Lung (tissue), 17 donors: ENCODE measurements at places on chromosomes 16 and 17.

- no peak for DNase-seq
Observed at GRCh38 chr16:65959983-65960382, 406.5 kb upstream of the CDH5 start.

- DNase-seq: peak; percentile 74
Observed at GRCh38 chr17:39674702-39675389, 6.6 kb downstream of the PNMT start.

DNA sequence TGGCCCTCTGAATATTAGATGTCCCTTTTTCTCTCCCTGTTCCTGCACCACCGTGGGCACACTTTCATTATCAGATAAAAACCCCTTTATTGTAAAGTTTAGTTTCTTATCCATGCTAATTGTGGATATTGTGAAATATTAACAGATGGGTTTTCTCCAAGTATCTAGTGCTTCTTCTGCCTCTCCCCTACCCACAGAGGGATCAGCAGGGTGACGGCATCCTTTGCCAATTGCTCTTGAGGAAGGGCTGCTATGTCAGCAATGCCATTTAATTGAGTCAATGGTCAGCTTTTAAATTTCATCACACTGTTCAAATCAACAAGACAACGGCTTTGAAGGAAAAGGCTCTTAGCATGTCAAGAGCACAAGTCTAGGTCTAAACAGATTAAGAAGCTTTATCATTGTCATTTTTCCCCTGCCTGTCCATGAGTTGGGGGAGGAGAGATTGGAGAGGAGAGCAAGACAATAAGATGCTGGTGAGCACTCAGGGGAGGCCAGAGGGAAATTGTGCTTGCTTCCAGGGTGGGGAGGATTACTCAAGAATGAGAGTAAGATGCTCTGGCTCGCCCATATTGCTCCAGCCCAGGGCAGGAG, 443.0 kb upstream of the CCL2 start:
- no peak for DNase-seq

- no peak for DNase-seq
Observed at GRCh38 chr16:17426451-17426850, 44.3 kb downstream of the XYLT1 start.

DNA sequence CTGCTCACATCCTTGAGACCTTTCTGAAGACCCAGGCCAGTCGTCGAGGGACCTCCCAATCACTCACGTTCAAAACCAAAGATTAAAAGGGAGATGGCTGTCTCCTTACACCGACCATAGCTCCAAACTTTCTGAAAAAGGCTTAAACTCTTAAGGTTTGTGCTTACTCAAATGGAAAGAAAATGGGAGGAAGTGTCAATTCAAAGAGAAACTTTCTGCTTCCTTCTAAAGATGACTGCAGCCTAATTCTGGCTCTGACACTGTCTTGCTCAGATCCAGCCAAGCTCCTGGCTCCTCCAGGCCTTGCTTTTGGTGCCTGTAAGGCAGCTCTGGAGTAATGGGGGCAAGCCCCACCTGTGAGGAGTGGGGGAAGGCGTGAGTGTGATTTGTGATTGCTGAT, 54.9 kb upstream of the WSB1 start:
- no peak for DNase-seq

DNA sequence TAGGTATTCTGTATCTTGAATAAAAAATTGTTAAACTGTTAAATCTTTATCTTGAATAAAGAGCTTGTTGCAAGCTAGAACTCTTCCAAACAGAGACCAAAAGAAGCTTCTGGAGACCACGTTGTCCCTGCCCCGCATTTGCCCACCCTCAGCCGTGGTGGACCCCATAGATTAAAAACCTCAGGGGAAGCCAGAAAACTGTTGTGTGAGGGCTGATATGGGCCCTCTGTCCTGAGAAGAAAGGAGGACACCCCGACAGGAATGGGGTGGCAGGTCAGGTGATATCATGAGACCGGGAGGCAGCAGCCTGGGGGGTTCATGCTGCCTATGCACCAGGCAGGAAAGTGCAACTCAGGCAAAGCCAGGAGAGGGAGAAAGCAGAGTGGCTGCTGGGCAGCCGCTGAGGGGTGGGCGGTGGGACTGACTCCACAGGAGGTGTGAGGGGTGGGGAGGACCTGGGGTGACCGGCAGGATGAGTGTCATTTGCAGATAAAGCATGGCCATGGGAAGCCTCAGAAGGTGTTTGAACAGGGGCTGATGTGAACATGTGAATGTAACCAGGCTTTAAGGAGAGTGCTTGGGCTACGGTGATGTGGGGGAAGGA, 147.8 kb downstream of the IRF8 start:
- DNase-seq: no peak

- no peak for DNase-seq
Observed at GRCh38 chr16:9248162-9248561, 156.7 kb downstream of the HAPSTR1 start.

GRCh38 chr17:80710714-80711302, 166.2 kb downstream of the RPTOR start:
- DNase-seq: no peak

- peak; percentile 72 for DNase-seq
Observed at GRCh38 chr17:38598536-38598935, 7.2 kb downstream of the SRCIN1 start.

DNA sequence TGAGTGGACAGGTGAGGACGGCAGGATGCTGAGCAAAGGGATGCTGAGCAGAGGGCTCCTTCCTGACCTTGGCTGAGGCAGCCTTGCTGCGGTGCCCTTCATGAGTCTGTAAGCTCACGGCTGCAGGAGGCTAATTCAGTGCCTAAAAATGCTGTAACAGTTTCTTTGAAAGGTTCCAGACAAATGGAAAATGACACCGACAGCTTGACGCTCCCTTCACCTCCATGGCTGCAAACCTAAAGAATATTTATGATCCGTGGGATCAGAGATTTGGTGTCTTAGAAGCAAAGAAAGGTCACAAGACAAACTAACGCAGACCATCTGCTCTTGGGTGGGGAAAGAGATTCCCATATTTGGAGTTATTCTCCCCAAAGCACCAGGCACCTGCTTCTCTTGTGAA, 28.0 kb downstream of the TOM1L2 start:
- no peak for DNase-seq

GRCh38 chr17:64028874-64029464, 8.5 kb upstream of the ICAM2 start:
- peak; percentile 71 for DNase-seq

DNA sequence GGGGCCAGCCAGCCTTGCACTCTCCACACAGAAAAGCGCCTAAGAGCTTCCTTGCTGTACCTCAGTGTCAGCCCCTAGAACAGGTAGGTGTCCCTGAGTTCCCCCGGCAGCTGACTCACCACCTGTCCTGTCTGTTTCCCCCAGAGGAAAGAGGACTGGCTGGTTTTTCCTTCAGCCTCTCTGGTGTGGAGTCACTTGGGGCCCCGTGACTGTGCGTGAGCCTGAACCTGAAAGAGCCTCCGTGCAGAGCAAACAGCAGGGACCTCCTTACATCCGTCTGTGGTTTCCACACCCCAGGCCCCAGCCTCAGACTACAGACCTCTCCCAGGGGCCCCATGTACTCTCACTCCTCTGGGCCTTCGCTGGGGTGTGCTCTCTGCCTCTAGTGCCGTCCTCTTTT, 87.8 kb downstream of the GNAO1 start:
- no peak for DNase-seq

- peak; percentile 56 for DNase-seq
Observed at GRCh38 chr16:72665701-72666100, 382.2 kb downstream of the ZFHX3 start.

- no peak for DNase-seq
Observed at GRCh38 chr17:74971842-74972106, 785 bp downstream of the HID1 start.
